Endothelial cell (in vitro differentiated cells): ENCODE measurements at places on chromosomes 4 and X. TPM values are rescaled to one million over a fixed set of nuclear protein-coding genes. Genes with fewer than 3 reads are reported as not detected.

DNA sequence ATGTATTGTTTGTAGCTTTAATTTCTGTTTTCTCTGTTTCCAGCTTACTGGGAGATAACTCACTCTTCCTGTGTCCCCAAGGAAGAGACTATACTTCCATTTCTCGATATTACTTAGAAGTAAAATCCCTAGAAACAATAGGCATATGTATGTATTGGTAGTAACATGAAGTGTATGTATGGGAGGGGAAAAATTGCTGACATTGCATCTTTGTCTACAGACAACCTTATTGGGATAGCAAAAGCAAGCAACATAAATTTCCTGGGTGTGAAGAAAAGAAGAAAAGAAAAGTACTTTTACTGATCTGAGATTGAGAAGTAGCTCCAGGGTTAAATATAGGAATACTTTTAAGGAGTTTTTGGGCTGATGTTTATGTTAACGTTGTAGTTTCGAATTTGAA is 15.4 kb downstream of the AP1AR start:
- no peak for DNase-seq

GRCh38 chr4:79178760-79179159 is 147.1 kb downstream of the NAA11 start:
- DNase-seq, result no peak

- DNase-seq, result no peak
Observed at GRCh38 chrX:16005917-16006316, 117.4 kb upstream of the GRPR start.

DNA sequence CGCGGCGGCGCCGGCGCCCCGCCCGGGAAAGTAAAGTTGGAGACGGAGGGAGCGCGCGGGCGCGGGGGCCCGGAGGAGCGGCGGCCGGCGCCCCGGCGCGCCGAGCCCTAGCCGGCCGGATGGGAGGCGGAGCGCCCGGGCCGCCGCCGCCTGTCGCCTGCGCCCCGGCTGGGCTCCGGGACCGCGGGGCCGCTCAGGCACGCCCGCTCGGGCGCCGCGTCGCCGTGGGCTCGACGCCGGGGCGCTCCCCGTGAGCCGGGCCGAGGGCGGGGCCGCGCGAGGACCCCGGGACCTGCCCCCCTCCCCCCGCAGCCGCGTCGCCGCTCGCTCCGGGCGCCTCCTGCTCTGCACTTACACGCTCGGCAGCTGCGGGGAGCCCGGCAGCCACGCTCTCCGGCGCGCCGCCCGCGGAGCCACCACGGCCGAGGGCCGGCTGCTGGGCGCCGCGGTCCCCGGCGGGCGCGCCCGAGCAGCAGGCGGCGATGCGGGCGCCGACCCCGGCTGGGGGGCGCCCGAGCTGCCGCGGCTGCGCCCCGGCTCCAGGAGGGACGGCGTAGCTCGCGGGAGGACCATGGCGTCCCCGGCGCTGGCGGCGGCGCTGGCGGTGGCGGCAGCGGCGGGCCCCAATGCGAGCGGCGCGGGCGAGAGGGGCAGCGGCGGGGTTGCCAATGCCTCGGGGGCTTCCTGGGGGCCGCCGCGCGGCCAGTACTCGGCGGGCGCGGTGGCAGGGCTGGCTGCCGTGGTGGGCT is at the start of gene ADRA2C:
ADRA2C (plus strand) TSS at position 350 of the 749 bp plus-strand sequence; CDS start at position 572, 222 bp downstream.
- DNase-seq, result peak; percentile 32

GRCh38 chr4:138975225-138975624 is 40.4 kb upstream of the NOCT start:
- DNase-seq, result no peak

DNA sequence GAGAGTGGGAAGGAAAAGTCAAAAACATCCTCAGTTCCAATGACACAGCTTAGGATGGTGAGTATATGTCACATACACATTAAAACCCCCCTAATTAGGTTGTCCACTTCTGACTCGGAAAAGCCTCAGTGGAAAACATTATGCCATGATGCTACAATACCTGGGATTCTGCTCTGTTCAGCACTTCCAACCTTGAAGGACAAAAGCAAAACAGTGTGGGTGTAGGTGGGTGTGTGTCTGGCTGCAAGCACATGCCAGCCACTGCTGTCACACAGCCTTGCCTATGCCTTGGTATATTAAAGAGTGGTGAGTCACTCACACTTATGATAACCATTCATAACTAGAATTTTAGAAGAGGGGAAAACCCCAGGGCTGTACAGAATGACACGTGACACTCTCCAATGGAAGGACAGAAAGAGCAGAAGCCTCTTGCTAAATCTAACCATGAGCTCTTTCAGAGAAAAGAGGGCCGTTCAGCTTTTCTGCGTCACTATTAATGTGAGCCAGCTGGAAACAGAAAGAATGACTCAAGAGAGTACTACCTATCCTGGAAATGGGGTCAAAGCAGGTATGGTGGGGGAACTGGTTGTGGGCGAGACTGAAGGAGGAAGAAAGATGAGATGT is 159.6 kb downstream of the TET2 start:
- DNase-seq, result no peak

GRCh38 chr4:849478-850175 is 23.7 kb upstream of the CPLX1 start:
- no peak for DNase-seq

DNA sequence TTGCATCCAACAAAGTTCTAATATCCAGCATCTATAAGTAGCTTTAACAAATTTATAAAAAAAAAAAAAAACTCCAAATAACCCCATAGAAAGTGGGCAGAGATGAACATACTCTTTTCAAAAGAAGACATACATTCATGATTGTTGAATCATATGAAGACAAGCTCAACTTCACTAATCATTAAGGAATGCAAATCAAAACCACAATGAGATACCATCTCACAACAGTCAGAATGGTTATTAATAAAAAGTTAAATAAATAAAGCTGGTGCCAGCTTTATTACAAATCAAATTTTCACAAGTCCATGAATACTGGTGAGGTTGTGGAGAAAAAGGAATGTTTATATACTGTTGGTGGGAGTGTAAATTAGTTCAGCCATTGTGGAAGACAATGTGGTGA is 592.0 kb downstream of the IQCM start:
- no peak for DNase-seq

- DNase-seq, result peak; percentile 26
Observed at GRCh38 chrX:37302569-37302968, 46.6 kb upstream of the PRRG1 start.

GRCh38 chrX:40897718-40898270 is 162.5 kb upstream of the MED14 start:
- no peak for DNase-seq

- no peak for DNase-seq
Observed at GRCh38 chr4:71711985-71712348, 71.9 kb downstream of the GC start.

- no peak for DNase-seq
Observed at GRCh38 chr4:6465955-6466354, 6.5 kb downstream of the PPP2R2C start.

DNA sequence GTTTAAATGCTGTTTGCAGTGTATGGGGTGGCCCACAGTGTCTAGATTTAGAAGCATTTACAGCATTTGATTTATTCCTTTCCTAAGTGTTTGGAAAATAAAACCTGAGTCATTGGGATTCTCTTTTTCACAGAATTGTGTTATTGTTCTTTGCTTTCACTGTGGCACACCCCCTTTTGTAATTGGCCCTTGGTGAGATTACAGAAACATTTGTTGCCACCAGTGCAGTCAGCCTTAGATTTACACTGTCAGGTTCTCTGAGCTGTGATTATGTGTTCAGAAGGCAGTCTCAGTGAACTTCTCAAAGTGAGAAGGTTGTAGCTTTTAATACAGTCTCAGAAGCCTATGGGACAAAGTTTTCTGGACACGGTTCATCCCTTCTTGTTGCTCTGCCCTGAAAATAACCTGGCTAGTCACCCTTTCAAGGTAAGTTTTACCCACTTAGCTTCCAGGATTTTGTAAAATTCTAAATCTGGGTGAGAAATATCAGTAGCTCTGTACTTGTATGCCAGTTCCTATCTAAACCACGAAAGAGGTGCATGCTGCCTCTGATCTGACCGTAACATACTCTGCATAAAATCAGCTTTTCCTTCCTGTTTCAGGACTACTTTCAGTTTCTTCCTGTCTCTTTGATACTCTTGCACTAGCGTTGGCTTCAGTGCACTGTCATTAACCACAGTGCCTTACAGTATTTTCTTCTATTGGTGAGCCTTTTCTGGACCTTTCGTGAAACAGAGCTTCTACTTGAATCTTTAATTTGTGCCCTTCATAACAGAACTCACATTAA is 12.6 kb downstream of the RUFY3 start:
- DNase-seq, result no peak

DNA sequence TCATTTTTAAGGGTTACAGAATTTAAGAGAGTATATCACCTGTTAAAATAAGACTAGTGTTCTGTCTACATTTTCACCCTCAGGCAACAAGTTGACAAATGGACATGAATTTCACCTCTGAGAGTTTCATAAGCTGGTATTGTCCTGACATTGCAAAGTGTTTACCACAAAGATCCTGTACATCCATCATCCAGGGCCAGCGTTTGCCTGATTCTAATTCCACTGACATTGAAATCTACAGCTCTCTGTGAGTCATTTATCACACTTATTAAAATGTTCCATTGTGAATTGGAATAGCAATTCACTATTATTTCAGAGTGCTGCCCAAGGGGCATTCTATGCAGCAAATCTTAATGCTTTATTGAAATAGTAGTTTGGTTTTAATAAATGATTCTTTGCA is 1499.4 kb upstream of the PCDH7 start:
- DNase-seq, result no peak

DNA sequence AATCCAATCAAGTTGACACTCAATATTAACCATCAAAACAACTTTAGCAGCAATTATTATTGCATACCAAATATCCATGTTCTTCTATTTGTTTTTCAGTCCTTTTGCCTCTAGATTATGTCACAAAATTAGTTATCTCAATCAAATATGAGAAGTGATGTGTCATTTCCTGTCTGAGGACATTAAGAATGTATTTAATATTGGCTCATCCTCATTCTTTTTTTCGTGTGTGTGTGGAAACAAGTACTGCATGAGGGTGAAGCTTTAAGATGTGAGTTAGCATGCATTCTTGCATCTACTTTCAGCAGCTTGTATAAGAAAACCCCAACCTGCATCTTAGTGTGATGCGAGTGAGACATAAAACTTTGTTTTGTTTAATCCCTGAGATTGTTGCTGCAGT is 301.4 kb downstream of the GRIA2 start:
- no peak for DNase-seq

DNA sequence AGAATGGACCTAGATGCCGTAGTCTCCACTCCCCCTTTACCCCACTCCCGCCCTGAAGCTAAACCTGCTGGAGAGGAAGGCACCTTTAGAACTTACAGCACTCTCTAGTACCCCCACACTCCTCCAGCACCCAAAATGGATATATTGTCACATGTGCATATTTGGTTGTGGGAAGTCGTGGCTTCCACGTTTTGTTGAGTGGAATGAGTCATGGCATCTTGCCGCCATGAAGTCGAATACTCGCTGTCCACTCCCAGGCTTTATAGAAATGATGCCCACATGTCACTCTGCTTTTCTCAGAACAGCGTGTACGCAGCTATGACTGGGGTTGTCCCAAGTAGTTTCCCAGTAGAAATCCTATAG is 545 bp downstream of the ABCE1 start:
- no peak for DNase-seq

- no peak for DNase-seq
Observed at GRCh38 chr4:113976741-113977525, 2.5 kb downstream of the ARSJ start.

- DNase-seq, result no peak
Observed at GRCh38 chrX:65610040-65610439, 57.4 kb upstream of the MSN start.

GRCh38 chr4:84058201-84058600 is 440.9 kb downstream of the NKX6-1 start:
- no peak for DNase-seq

GRCh38 chr4:129604632-129605255 is 508.8 kb downstream of the C4orf33 start:
- DNase-seq, result no peak

GRCh38 chrX:10709276-10709675 is 88.9 kb upstream of the MID1 start:
- no peak for DNase-seq

- peak; percentile 67 for DNase-seq
Observed at GRCh38 chr4:41216294-41217019, 2.1 kb upstream of the APBB2 start.

DNA sequence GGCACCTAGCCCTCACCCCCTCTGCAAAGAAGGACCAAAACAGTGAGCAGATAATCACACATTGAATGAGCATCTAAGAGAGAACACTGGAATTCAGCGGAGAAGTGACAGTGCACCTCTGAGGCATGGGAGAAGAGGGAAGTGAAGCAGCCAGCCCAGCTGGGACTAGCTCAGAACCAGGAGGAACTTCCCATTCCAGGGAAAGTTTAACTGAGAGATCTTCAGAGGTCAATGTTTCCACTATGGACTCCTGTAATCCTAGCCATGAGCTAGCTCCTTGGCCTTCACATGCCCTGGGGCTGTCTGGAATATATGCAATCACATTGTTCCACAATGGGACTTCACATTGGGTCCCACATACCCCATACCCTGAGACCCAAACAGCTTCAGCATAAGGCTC is 24.4 kb downstream of the TLR6 start:
- DNase-seq, result no peak

ARSJ gene
- total RNA-seq, result 11.2 TPM

NAP1L2 gene
- total RNA-seq, result 11.5 TPM

KLHL4 gene
- 80.9 TPM for total RNA-seq

CXCL8 gene
- not detected for total RNA-seq

TCEAL6 gene
- not detected for total RNA-seq

IQCM gene
- not detected for total RNA-seq

CTAG2 gene
- not detected for total RNA-seq

STPG2 gene
- 2.5 TPM for total RNA-seq

SSX2B gene
- not detected for total RNA-seq

MAGEB10 gene
- not detected for total RNA-seq

ASB12 gene
- total RNA-seq, result 0.33 TPM

KCND1 gene
- 6.0 TPM for total RNA-seq

USP51 gene
- total RNA-seq, result 6.3 TPM
